ENCODE measurements at places on chromosomes 6 and 20.

- DNase-seq: no peak
Observed at GRCh38 chr6:155880900-155881299, 425.3 kb upstream of the NOX3 start.

- DNase-seq: no peak
Observed at GRCh38 chr6:167824591-167825331, 1.9 kb upstream of the AFDN start.

DNA sequence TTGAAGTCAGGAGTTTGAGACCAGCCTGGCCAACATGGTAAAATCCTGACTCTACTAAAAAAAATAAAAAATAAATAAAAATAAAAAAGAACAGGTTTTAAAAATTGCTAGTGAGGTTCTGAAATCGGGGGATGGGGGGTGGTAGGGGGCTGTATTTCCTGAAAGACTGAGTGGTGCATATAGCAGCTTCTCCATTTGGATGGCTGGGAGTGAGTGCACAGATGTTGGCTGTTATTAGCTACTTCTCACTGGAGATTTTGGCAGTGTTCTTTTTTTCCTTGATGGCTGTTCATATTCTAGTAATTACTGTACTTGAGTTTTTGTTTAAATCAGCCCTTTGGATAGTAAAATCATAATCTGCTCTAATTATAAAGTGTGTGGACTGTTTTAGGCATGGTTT, 79.8 kb downstream of the RTN4IP1 start:
- DNase-seq: no peak

GRCh38 chr6:87184762-87185250, 29.4 kb downstream of the ZNF292 start:
- no peak for DNase-seq

DNA sequence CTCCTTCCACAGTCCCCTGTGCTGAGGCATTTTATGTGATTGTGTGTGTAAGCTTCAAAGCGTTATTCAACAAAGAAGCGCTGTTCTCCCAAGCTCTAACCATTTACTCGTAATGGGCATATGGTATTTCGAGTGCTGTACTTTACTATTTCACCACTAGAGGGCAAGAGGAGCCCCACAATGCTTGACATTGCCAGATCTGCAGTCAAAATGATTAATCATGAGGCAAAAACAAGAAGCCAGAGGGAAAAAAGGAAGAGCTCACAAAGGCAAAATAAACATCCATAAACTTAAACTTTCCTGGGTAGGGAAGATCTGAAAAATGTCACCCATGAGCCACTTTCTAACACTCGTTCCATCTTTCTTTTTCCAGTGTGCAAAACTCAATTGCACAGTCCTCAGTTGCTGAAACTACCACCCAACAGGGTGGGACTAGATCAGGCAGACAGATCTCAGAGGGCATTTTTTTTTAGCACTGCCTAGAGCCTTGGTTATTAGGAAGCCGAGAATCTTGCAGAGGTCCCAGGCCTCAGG, 215.0 kb upstream of the PLCB4 start:
- peak; percentile 53 for DNase-seq

- no peak for DNase-seq
Observed at GRCh38 chr20:51153867-51154707, 131.2 kb upstream of the KCNG1 start.

GRCh38 chr6:8382434-8382833, 52.9 kb downstream of the SLC35B3 start:
- DNase-seq: no peak

DNA sequence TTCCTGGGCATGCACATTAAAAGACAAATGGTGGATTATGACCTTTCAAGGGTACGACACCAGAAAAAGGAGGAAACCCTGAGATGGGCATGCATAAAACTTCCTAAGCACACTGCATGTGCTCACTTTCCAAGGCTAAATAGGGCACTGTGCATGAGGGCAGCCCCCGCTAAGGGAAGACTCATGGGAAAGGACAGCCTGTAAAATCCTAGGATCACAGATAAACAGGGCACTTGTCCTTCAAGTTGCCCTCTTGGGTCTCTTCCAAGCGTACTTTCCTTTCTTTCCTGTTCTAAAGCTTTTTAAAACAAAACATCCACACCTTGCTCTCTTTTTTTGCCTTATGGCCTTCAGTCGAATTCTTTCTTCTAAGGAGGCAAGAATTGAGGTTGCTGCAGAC, 106.5 kb upstream of the SYNCRIP start:
- DNase-seq: no peak

- DNase-seq: no peak
Observed at GRCh38 chr20:41910558-41910957, 292.4 kb upstream of the CHD6 start.

GRCh38 chr6:1498491-1499113, 109.2 kb downstream of the FOXF2 start:
- DNase-seq: no peak

GRCh38 chr6:151172751-151173150, 67.0 kb upstream of the AKAP12 start:
- DNase-seq: no peak

- DNase-seq: no peak
Observed at GRCh38 chr6:170026751-170027646, 263.9 kb downstream of the DLL1 start.

DNA sequence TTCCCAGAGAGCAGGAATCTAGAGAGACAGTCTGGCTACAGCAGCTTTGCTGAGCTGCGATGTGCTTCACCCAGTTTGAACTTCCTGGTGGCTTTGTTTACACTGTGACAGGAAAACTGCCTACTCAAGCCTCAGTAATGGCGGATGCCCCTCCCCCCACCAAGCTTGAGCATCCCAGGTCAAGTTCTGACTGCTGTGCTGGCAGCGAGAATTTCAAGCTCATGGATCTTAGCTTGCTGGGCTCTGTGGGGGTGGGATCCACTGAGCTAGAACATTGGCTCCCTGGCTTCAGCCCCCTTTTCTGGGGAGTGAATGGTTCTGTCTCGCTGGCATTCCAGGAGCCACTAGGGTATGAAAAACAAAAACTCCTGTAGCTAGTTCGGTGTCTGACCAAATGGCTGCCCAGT, 91.0 kb upstream of the ESR1 start:
- DNase-seq: no peak

- no peak for DNase-seq
Observed at GRCh38 chr20:41392295-41392694, 25.7 kb upstream of the EMILIN3 start.

DNA sequence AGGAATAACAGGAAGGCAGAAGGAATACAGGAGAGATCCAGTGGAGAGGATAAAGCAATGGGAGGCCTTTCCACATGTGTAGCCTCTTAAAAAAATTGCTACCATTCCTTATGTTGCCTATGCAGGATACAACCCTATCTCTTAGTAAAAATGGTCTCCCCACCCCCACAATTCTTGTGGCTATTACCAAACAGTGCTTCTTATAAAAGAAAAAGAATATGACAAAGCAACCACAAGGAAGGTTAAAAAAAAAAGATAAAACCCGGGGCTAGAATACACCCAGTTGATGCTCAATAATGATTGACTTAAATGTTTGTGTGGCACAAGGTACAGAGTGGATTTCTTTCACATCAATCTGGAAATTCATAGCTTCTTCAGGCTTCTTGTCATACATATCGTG, 250.9 kb downstream of the HIVEP2 start:
- DNase-seq: no peak

GRCh38 chr6:82337688-82338257, 25.8 kb upstream of the TPBG start:
- DNase-seq: no peak

DNA sequence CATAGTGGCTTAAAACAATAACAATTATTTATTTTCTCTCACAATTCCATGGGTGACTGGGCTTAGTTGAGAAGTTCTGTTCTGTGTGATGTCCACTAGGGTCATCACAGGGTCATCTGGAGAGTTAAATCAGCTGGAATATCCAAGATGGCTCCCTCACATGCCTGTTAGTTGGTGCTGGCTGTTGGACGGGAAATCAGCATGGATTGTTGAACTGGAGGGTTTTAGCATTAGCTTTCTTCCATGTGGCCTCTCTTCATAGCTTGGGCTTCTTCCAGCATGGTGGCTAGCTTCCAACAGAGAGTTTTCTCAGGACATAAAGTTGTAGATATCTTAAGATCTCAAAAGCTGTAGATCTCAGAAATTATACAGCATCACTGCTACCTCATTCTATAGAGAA, 19.6 kb downstream of the MARCKS start:
- DNase-seq: no peak

DNA sequence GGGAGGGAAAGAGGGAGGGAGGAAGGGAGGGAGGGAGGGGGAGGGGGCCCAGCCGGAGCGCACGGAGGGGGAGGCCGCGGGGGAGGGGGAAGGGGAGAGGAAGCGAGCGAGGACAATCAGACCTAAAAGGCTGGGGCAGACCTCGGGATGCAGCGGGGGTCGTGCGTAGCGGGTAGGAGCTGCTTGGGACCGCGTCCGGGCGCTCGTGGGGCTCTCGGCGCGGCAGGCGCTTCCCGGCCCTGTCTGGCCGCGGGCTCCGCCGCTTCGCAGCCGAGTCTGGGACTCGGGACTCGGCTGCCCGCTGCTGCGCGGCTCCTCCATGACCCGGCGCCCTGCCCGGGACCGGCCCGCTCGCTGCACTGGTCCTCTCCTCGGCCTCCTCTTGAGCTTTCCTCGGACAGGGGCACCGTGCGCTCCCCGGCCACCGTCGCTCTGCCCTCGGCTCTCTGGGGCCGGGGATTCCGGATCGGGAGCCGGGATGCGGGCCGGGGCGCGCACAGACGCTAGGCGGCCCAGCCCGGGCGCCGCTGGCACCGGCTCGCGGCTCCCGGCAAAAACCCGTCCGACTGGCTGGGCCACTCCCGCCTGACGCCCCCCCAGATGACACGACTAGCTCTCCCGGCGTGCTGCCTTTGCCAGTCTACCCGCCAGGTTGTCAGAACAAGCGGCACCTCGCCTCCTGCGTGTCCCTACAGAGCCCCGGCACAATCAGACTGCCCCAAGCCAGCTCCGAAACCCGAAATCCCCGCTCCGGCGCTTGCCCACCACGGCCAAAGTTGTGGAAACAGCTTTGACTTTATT, 2.2 kb downstream of the TFAP2A start:
- peak; percentile 58 for DNase-seq

- no peak for DNase-seq
Observed at GRCh38 chr20:60589623-60590022, 631.4 kb downstream of the CDH26 start.

DNA sequence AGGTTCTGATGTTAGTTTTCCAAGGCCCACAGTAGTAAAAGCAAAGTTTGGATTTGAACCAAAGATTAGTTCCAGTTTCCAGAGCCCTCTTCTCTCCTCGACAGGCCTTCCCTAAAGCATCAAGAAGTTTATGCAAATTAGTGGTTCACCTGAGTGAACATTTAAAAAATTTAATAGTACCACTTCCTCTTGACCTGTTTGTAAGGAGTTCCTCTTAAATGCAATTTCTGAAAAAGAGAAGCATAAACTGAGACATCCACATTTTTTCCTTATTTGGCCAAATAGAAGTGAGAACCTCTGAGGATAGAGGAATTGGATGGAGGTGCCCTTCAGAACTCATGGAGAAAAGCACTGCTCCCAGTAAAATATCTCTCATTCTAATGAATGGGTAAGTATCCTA, 1.2 kb upstream of the DSE start:
- DNase-seq: no peak

DNA sequence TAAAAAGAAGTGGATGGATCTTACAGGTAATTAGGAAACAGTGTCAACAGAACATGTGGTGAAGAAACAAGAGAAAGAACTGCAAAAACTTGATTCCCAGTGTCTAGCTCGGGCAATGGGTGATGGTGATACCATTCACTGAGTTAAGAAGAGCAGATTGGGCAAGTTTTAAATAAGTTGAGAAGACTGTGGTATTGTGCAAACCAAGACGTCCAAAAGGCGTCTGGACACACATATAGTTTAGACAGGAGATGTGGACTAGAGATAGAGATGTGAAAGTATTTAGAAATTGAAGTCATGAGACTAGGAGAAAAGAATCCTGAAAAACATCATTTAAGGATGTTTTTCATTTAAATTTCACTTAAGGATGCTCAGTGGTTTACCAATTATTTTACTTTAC, 53.9 kb downstream of the CDK19 start:
- no peak for DNase-seq

DNA sequence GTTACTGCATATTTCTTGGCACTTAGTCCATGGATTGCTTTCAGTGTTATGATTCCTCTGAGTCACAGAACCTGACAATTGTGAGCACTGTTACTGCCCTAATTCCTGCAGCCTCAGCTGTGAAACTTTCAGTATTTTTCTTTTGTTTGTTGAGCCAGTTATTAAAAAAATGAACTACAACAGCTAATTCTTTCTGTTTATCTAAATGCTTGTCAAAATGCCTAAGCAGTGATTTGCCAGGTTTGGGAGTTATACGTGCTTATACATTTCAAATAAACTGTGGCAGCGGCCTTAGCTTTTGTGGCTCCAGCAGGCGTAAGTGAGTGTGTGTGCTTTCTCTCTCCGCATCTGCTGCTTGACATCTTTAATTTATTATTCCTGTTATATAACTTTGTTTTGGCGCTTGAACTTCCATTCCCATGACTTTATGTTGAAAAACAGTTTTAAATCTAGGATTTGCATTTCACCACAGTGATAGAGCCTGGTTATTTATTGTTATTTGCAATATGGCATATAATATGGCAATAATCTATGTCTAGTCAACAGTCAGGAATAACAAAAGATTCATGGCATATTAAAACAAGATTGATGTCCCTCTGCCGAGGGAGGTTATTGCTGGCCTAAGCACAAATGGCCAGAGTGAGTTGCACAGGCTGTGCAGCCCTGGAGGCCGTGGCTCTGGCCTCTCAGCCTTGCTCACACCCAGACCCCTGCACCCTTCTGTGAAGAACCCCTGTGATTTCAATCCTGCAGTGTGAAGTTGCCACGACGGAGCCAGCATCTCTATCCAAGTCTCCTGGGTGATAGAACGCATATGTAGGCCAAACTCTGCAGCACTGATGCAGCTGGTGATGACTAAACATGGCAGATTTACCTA, 303.4 kb downstream of the THBS2 start:
- DNase-seq: no peak

GRCh38 chr6:72031471-72031870, 145.1 kb downstream of the RIMS1 start:
- no peak for DNase-seq

- DNase-seq: no peak
Observed at GRCh38 chr6:166029506-166029905, 138.1 kb downstream of the TBXT start.

GRCh38 chr20:21352703-21353102, 44.6 kb downstream of the NKX2-4 start:
- DNase-seq: no peak

- DNase-seq: no peak
Observed at GRCh38 chr20:61976644-61977418, 88.8 kb downstream of the TAF4 start.

DNA sequence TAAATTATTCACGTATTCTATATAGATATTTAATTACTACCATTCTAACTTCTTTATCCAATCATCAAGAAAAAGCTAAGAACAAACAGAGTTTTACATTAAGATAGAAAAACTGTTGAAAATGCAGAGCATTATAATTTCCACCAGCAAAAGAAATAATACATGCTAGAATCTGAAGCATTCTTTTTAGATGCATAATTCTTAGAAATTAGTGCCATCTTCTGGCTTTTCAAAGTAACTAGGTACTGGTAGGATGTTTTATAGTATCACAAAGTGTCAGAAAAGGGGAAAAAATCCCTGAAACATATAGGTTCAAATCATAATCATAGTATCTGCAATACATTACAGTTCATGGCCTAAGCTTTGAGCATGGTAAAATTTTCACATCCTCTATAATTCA, 178.9 kb downstream of the PHF3 start:
- no peak for DNase-seq

- peak; percentile 75 for DNase-seq
Observed at GRCh38 chr6:125301435-125302391, at the start of gene HDDC2. Gene HDDC2 (minus strand): TSS chr6:125301967. CDS start chr6:125301932, 35 bp downstream.

- DNase-seq: no peak
Observed at GRCh38 chr6:152273002-152273401, 364.2 kb downstream of the SYNE1 start.
